ENCODE measurements at places on chromosomes 4 and X. TPM values are rescaled to one million over a fixed set of nuclear protein-coding genes. Genes with fewer than 3 reads are reported as not detected.

The UGT2B11 gene
- 3.4 TPM for total RNA-seq

The MAGEB17 gene
- total RNA-seq = not detected

The HELT gene
- total RNA-seq = 1.9 TPM

The COL4A6 gene
- 15.3 TPM for total RNA-seq

The PLK4 gene
- 6.2 TPM for total RNA-seq

The VSIG1 gene
- total RNA-seq = 1.2 TPM

The NUDT6 gene
- total RNA-seq = 12.2 TPM

The NSG1 gene
- total RNA-seq = 145 TPM

The UGT2B15 gene
- not detected for total RNA-seq

The IBSP gene
- total RNA-seq = not detected

The HTN3 gene
- not detected for total RNA-seq

The FRAS1 gene
- 0.83 TPM for total RNA-seq

The CFP gene
- 4.0 TPM for total RNA-seq

The TLR3 gene
- total RNA-seq = 3.8 TPM

The COMMD8 gene
- 16.7 TPM for total RNA-seq

Data from lower leg skin (tissue), 4 donors.